Cardiac muscle cell (in vitro differentiated cells and primary cell): ENCODE measurements at places on chromosomes 4 and X. TPM values are rescaled to one million over a fixed set of nuclear protein-coding genes. Genes with fewer than 3 reads are reported as not detected.
A peak's percentile ranks its signal among the peaks of the same experiment; 100 is the strongest.

GRCh38 chr4:930827-931193 is 1.3 kb downstream of the GAK start:
- no peak for DNase-seq

- no peak for DNase-seq
These were observed 91.4 kb downstream of the ANXA3 start for GRCh38 chr4:78642934-78643333.

DNA sequence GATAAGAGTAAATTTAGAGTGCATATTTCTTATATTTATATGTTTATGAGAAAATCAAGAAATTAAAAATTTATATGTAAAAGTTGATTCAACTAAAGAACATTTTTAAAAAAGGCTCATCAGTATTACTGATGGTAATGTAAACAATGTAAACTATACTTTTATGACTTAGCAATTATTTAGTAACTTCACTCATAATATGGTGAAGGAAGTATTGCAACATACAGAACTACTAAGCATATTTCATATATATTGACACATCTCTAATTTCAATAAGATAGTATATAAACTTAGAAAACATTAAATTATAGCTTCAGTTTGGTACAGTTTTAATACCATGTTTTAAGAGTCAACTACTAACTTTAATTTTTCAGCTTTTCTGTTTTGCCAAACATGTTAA is 512.8 kb upstream of the PCDH7 start:
- no peak for DNase-seq

Gene GAGE12E
- total RNA-seq, result not detected in 2 replicates

- DNase-seq, result no peak
These were observed 55.6 kb downstream of the RNF150 start for GRCh38 chr4:141077611-141078225.

GRCh38 chr4:125527681-125528080 is 212.9 kb downstream of the FAT4 start:
- DNase-seq, result no peak

DNA sequence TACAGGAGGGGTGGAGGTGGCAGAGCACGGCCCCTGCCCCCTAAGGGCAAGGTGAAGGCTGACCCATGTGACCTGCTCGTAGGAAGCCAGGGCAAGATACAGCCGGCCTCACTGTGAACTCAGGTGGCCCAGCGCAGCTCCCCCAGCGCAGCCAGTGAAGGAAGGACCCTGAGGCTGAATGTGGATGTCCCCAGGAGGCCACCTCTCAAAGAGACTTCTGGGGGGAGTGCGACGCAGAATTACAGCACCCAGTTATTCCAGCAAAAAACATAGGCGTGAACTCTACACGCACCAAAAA is 52.6 kb downstream of the ZFYVE28 start:
- no peak for DNase-seq

- DNase-seq, result no peak
These were observed 8.3 kb upstream of the LNX1 start for GRCh38 chr4:53599632-53600031.

Gene CAPN6
- 0.39 and 0.66 TPM in 2 replicates for total RNA-seq

Gene KCTD8
- total RNA-seq, result 0.56 and 3.0 TPM in 2 replicates

Gene BTK
- 0.06 TPM in 1 of 2 replicates, not detected in the other for total RNA-seq

DNA sequence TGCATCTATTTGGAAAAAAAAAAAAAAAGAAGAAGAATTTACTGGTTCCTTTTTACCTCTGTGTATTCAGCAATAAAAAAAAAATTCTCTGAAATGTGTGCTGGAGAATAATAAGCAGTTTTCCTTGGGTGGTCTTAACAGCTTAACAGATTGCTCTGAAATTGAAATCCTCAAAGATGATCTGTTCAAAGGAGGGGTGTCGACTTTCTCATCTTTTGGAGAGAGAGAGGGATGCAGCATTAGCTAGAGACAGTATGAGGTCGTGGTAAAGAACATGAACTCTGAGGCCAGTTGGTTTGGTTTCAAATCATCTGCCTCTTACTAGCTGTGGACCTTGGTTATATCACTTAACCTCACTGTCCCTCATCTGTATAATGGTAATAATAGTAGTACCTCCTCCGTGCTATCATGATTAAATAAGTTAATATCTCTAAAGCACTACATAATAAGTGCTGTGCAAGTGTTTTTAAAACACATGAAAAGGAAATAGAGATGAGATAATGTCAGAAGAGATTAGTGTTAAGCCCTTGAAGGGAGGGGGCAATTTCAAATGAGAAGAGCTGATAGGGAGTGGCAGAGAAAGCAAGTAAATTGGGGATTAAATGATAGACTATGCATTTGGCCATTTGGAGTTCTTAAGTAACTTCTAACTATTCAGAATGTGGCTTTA is 109.9 kb upstream of the LIMCH1 start:
- no peak for DNase-seq

DNA sequence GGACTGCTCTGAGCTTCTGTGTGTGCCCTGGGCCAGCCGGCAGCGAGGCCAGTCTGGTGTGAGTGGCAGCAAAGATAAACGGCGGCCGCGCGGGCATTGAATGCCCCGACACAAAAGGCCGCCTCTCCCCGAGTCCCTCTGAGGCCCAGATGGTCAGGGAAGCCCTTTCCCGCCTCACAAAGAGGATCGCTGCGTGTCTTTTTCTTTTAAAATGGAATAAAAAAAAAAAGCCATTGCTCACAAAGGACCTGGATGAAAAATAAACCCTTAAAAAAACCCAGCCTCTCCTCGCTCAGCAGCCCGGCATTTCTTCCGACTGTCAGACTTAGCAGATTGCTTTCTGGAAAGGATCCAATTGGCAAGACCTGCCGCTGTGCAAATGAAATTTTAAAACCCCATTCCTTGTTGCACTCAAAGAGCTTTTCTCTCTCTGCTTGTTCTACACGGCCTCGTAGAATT is 578.7 kb downstream of the BCOR start:
- peak; percentile 61 for DNase-seq

Gene GRPEL1
- total RNA-seq, result 21.2 and 24.0 TPM in 2 replicates

DNA sequence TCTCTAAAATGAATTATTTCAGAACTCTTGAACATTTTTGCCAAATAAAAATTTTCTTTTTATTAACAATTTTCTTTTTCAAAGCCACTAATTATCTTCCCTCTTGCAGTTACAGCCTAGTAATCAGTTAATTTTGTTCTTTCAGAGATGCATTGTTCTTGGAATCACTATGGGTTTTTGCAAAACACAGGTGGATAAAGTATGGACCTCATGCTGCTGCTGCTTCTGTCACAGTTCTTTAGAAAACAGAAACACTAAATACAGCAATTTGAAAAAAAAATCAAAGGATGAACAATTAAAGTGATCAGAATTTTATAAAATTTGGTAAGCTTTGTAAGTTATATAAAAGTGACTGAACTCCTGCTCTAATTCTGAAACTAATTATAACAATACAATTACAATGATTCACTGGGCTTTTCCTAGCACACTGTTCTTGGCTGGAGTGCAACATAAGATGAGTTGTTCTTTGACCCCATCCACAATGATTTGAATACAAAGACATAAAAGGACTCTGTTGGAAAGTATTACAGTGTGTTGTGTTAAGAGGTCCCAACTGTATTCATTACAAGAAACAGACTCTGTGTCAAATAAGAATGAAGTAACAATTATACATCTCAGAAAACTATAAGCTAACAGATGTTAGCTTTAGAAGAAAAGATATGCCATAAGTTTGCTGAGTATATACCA is 59.4 kb upstream of the GK2 start:
- DNase-seq, result no peak

- DNase-seq, result no peak
These were observed 11.5 kb upstream of the ZNF718 start for GRCh38 chr4:112771-113170.

GRCh38 chr4:54058171-54058570 is 6.2 kb downstream of the CHIC2 start:
- DNase-seq, result no peak

DNA sequence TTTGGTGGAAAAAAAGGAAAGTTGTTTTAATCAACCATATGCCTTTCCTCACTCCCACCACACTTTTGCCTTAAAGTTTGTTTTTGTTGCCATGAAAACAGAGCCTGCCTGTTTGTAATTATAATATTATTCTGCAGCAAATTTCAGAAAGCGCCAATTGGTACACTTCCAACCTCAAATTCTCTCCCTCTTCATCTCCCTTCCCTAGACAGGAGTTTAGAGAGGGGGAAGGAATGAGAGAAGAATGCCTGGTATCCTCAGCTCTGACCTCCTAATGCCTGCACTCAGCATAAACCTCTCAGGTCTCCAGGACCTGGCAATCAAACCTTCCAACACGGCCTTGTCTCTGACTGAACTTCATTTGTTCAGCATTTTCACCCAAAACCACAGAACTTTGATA is 138.4 kb upstream of the HCCS start:
- peak; percentile 49 for DNase-seq

DNA sequence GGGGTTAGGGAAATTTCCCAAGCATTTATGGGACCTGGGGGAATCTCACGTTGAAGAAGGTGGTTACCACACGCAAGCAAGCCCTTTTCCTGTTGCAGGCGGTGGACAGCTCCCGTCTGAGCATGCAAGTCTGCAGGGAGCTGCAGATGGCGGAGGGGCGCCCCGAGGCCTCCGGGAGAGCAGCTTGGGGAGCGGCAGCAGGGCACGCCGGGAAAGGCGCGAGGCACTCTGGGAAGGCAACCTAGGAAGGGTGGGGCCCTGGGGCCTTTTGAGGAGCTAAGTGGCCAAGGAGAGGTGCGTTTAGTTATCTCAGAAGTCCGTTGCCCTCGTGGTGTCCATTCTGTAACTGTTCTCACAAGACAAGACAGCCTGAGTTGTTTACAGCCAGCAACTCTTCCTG is 57.0 kb upstream of the SLC25A4 start:
- DNase-seq, result no peak

DNA sequence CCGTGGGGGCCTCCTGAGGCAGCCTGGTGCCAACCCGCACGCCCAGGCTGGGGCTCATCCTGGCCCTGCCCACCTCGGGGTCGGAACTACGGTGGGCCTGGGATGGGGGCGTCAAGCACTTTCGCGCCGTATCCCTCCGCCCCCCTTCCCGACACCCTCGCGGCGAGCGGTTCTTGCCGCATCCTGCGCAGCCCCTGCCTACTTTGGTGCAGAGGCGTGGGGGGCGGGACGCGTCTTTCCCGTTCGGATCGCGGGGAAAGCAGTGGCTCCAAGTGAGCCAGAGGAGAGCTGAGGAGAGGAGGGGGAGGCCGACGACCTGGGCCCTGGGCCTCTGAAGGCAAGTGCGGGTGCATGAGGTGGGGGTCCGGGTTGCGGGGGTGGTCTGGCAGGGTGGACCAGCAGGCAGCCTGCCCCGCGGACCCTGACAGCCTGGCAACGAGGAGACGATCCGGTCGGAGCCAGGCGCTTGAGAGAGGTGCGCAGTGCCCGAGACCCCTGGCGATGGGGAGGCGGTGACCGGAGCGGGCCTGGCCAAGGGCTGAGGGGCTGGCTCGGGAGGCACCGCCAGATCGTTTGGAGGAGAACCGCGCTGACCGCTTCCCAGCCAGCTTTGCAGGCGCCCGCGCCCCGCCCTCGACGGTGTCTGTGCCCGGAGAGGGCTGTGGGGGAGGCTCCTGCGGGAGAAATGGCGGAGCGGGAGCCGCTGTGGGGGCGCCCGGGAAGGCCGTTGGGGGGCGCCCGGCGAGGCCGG is at the start of gene GPRASP2:
Gene GPRASP2, plus strand, starts transcription at position 233 of the 751 bp plus-strand sequence. CDS start 2,422 bp downstream, outside the sequence.
- peak; percentile 30 for DNase-seq
